ENCODE measurements at places on chromosomes 11 and 22.

- no peak for DNase-seq
Observed at GRCh38 chr11:17098038-17098437, 20.6 kb upstream of the RPS13 start.

DNA sequence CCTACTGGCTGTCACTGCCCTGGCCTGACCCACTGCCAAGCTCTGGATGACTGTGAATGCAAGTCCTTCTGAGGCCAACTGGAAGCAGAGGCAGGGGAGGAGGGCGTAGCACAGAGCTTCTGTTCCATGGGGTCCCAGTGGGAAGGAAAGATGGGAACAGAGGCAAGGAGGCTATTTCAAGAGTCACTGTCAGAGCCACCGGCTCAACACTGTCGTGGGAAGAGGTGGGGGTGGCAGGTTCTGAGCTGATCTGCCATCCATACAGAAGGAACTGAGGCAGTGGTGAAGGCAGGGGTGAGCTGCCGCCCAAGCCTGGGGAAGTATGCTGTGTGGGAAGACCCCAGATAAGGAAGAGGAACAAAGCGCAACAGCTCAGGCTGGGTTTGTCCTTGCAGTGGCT is 54.7 kb downstream of the SGSM3 start:
- DNase-seq = no peak

GRCh38 chr11:27263046-27263445 is 100.0 kb downstream of the CCDC34 start:
- no peak for DNase-seq

GRCh38 chr22:28949788-28950187 is 66.4 kb downstream of the ZNRF3 start:
- DNase-seq = no peak

DNA sequence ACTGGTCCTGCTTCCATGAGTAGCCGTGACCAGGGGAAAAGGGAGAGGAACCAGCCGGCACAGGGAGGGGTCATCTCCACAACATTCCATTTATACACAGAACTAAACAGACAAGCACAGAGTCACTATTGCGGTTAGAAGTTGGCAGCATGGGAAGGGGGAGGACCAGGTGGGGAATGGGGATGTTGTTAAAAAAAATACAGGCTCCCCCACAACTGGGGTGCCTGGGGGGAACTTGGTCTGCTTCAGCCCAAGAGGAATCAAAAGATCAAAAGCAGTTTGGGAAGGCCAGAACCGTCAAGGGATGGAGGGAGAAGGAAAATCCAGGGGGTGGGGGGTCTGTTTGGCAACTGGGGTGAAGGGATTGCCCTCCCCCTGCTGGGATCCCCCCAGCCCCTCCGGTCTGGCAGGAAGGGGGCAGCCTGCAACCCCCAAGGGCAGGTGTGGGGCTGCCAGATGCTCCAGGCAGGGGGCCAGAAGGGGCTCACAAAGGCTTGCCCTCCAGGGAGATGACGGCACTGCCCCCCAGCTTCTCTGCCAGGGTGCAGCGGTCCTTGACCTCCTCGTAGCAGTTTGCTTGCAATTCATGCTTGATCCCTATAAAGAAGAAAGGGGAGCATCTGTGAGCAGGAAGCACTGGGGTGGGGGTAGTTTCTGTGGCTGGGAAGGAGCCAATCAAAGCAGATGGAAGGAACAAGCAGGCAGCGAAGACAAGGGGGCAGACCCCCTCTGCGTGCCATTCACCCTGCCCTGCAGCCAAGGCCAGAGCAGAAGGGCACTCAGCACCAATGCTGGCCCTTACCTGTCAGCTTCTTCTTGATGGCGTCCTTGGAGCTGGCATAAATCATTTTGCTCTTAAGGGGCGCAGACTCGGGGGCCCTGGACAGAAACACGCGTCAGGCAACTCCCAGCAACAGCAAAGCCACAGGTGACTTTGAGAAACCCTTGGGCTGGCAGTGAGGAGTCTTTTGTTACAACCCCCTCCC is 2.8 kb downstream of the CFL1 start:
- no peak for DNase-seq

DNA sequence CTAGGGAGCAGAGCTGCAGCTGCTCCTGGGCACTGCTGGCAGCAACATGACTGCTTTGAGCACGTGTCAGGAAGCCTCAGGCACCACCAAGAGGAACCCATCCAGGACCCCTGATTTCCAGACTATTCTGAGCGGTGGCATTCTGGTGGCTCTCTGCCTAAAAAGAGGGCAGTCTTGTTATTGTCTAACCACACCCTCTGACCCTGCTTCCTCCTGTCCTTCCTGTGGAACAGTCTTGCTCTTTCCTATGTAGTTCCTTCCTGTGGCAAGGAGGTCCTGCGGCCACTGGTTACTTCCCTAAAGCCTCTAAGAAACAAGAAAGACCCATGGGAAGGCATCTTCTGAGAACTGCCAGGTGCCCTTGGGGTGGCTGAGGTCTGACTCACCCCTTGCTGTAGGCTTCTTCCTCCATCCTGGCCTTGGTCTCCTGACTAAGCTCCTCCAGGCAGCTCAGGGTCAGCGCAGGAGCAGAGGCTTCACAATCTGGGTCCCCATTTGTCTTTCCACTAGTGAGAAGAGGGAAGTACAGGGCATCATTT is 13.1 kb upstream of the LYVE1 start:
- DNase-seq = no peak

DNA sequence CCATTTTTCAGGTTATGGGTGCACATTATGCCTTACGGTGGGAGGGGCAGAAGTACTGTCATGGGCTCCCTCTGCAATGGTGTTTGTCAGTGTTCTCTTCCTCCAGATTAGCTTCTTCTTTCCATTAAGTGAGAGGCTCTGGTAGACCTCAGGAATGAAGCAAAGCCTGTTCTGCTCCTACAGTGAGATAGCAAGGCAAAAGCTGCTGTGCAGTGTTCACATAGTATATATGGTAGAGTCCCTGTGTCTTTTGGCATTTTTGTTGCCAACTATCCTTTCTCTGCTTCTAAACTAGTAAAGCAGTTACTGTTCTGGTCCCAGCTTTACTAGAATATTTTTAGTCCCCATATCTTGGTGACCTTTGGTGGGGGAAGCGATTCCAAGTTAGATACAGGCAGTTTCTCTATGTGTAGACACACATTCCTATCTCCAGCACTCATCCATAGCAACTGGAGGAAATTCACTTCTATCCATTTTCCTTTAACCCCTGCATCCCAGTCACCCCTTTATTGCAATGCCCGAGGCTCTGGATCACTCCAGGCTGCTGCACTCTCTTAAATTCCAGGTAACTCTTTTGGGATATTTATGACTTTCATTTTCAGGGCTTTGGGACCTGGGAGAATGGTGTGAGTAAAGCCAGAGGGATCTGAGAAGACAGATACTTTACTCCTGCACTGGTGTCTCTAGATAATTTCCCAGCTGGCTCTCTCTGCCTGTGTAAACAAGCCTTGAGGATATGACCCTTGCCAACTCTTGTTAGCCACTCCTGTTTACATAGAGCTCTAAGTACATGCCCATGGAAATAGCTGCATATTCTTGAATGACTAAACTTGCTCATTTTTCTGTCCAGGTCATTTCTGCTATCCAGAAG is 3.9 kb upstream of the TRIM34 start:
- no peak for DNase-seq

- DNase-seq = no peak
Observed at GRCh38 chr11:35250621-35251020, 111.7 kb downstream of the CD44 start.

DNA sequence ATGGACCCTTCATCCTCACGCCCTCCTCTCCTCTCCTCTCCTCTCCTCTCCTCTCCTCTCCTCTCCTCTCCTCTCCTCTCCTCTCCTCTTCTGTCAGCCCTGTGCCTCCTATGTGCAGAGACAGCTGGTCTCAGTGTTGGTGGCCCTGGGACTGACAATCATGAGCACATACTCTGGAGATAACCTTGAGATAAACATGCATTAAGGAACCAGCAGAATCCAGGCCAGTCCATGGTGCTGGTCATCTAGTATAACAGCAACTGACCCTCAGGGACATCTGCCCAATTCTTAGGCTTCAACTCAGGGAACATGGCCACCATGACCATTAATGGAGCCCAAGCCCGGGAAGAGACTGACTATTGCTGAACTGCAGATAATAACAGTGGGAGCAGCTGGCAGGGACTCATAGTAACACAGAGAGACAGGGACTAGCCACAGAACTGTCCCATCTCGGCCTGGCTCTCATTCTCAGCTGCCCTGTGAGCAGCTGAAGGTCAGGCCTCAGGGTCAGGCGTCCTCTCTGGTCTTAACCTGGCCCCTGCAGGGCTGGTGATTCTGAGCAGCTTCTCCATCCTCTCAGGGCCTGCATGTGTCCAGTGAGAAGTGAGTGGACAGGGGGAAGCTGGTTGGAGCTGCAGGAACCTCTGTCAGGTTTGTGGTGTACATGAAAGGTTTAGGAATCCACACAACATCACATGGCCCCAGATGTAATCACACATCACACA is 45.4 kb downstream of the GGTLC2 start:
- DNase-seq = no peak

DNA sequence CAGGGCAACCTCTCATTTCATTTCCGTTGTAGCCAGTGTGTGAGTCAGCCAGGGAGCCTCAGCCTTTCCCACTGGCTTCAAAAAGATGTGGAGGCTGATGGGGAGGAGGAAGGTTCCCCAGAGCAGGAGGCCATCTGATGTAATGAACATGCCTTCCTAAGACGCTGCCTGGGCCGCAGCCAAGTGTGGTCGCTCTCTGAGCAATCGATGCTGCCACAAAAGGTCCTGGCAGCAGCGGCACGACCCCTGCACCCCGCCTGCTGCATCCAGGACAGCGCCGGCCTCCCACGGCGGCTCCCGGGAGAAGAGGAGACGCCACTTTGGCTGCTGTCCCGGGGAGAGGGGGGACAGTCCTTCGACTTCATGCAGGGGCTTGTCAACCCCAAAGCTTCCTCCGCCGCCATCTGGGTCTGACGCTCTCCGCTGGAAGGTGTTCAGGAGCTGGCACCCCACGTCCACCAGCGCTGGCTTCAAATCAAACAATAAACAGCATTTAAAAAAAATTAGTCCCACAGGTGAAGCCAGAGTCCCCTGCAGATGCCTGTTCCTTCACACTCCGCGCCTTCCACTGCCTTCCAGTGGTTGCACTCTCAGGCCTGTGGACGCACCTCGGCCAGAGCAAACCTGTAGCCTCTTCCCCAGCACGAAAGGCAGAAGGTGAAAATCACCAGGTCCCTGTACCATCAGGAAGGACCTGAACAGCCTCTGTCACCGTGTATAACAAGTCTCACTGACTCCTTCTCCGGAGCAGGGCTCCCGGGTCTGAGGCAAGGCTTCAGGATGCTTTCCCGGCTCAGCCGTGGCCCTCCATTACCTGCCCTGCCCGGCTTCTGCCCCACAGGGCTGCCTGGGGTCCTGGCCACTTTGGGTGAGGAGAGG is 930.7 kb downstream of the BRD1 start:
- DNase-seq = no peak

DNA sequence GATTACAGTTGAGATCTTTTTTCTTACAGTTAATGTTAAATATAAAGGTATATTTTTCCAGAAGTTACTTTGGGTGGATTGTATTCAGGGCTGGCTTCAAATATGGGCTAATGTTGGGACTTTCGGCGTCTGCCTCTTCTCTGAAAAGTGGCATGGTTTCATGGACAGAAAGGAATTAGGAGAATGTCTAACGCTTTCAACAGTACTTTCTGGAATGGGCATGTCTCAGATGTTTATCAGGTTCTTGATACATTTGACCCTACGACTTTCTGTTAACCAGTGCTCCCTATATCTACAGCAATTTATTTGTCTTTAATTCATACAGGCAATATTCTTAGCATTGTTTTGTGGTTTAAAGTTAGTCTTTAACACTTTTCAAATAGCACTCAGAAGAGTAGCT is 33.7 kb downstream of the ZC3H12C start:
- DNase-seq = no peak

DNA sequence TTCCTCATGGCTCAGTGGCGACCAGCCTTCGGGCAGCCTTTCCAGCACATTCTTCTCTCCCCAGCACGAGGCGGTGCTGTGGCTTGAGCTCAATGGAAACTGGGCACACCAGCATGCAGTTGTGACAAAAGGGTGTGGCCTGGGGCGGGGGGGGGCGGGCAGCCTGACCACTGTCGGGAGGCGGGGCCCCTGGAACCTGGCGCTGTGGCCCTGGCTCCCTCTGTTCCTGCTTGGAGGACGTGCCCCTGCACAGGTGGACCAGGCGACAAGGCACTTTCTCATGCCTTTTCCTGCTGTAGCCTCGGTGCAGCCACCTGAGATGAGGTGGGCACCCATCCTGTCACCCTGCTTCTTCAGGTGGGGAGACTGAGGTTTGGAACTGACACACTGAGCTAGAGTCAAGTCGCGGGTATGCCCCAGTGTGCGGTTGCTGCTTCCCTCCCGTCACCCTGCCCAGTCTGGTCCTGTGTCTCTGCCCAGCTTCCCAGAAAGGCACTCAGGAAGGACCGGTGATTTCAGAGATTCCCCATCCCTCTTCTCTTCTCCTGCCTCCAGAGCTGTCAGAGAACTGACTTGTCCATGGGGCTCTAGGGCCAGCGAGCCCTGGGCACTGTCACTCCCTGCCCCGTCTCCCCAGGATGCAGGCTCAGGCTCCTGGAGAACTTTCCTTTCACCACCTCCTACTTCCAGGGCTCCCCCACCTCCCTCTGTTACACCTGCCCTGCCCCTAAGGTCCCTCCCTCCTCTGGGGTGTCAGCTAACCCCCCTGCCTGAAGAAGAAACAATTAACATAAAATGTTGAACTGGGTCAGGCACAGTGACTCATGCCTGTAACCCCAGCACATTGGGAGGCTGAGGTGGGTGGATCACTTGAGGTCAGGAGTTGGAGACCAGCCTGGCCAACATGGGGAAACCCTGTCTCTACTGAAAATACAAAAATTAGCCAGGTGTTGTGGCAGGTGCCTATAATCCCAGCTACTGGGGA is 9.9 kb downstream of the B3GAT1 start:
- DNase-seq = no peak

GRCh38 chr11:13304655-13305335 is 27.2 kb downstream of the BMAL1 start:
- DNase-seq = no peak

- no peak for DNase-seq
Observed at GRCh38 chr11:3164552-3165151, 458 bp downstream of the OSBPL5 start.

GRCh38 chr11:59097113-59097708 is 9.8 kb upstream of the FAM111B start:
- DNase-seq = peak; percentile 50

DNA sequence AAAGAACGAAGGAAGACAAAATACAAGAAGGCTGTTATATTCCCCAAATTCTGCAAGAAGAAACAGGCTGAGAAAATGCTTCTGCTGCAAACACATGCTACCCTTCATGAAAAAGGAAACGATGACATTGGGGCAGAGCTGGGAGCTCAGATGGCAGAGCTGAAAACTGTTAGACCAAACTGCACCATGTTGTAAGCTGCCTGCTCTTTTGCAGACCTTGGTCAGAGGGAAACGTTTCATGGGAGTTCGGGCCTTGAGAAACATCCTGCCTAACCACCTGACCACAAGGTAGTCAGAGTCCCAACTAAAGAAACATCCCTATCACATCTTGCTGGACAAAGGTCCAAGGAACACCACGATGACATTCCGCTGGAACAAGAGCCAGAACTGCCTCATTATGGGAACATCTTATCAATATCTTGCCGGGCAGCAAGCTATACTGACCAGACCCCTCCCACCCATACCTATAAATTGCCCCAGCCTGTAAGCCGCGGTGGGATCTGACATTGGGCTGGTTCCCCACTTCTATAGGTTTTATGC is 110.7 kb upstream of the CTSC start:
- no peak for DNase-seq

GRCh38 chr11:85029964-85030363 is 597.2 kb downstream of the DLG2 start:
- no peak for DNase-seq

GRCh38 chr11:24513479-24514218 is 16.8 kb downstream of the LUZP2 start:
- DNase-seq = no peak
